ENCODE measurements at places on chromosomes 4 and X.

- DNase-seq, result no peak
These were observed 211.8 kb downstream of the SLC7A11 start for GRCh38 chr4:138030375-138030774.

GRCh38 chr4:150001815-150002214 is 76.4 kb upstream of the DCLK2 start:
- DNase-seq, result no peak

- no peak for DNase-seq
These were observed 30.4 kb downstream of the STOX2 start for GRCh38 chr4:183935355-183936005.

DNA sequence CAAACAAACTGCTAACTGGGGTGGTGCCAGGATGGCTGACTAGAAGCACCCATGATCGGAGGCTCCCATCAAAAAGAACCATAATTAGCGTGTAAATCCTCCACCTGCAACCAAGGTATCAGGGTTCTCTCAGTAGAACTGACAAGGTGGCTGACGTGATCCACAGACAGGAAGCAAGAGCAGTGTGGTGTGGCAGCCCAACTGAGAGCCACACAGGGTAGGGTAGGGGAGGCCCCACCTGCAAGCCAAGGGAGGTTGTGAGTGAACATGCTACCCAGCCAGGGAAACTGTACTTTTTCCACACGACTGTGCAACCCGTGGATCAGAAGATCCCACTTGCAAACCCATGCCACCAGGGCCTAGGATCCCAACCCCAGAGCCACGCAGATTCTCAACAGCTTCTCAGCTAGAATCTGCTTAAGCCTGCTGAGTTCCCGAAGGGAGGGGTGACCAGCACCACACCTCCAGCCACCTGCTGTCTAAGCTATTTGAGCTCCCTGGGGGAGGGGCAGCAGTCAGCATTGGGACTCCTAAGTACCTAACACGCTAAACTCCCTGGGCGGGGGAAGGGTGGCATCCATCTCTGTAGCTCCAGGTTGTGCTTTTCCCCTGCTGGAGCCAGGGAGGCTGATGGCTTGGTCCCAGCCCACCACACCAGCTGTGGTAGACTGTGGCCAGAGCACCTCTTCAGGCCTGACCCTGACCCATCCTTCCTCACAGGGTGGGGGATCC is 425.1 kb downstream of the GPM6A start:
- DNase-seq, result no peak

GRCh38 chr4:153543351-153543750 is 77.2 kb downstream of the TMEM131L start:
- no peak for DNase-seq

DNA sequence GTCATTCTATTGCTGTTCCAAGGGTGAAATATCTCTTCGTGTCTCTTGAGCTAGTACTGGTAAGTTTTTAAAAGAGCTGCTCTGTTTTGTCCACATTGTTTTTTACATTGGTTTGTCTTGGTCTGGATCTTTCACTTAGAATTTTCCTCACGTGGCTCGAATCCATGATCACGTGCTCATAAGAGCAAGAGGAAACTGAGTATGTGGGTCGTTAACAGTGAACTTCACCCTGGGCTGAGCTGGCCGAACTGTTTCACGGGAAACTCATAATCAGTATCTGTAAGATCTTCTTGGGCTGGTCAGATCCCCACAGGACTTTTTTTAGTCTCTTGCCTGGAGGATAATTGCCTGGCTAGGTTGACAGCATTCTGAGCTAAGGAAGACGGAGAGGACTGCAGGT is 77.8 kb upstream of the HELT start:
- no peak for DNase-seq

GRCh38 chr4:158681629-158682028 is 9.5 kb downstream of the ETFDH start:
- DNase-seq, result no peak

DNA sequence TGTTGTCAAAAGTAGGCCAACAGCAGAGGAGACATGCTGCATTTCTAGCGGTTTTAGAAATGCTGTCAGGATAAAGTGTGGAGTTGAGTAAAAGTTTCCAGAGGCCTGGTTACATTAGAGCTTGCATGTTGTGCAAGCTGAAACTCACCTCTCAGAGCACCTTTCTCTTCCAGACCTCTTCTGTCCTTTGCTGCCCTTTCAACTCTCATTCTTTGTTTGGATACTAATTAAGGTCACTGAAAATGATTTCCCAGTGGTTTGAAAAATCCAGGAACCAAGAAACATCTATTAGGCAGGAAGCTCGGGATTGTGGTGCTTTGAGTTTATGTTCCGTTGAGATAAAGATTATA is 426.6 kb downstream of the MAPK10 start:
- DNase-seq, result no peak

GRCh38 chrX:146396409-146396808 is 413.2 kb upstream of the CXorf51B start:
- no peak for DNase-seq

- no peak for DNase-seq
These were observed 11.3 kb downstream of the MAGEA1 start for GRCh38 chrX:153190381-153190780.

DNA sequence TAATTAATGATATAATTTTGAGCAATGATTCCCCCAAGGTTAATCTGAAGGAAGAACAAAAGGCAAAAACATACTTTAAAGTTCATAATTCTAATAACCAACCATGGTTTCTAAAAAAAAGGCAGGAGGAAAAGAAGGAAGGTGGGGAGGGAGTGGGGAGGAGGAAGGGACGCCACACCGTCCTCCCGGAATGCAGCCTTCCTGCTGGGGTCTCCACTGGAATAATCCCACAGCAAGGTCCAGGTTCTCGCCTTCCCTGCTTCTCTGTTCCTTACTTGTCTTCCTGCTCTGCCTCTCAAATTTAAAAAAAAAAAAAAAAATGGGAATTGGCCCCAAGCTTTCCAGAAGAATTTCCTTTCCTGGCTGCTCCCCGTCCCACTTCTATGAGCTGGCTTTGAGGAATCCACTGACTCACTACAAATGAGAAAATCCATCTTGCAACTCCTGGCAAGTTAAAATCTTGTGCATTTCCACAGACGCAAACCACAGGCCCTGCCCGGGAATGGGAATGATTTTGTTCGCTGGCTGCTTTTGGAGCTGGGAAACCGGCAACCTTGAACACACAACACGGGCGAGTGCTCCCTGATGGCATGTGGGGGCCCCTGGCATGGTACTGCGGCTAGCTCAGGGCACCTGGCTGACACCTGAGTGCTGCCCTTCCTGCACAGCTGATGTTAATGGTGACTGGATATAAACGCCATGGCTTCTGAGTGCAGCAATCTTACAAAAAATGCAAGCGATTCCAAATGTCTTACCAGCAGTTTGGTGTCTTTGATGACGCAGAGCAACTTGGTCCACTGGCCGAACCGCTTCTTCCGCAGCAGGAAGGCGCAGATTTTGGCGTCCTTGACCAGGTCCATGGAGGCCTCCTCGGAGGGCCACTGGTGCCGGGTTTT is 97.0 kb downstream of the AFAP1 start:
- no peak for DNase-seq

DNA sequence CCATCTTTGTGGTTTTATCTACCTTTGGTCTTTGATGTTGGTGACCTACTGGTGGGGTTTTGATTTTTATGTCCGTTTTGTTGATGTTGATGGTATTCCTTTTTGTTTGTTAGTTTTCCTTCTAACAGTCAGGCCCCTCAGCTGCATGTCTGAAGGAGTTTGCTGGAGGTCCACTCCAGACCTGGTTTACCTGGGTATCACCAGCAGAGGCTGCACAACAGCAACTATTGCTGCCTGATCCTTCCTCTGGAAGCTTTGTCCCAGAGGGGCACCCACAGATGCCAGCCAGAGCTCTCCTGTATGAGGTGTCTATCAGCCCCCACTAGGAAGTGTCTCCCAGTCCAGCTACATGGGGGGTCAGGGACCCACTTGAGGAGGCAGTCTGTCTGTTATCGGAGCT is 199.3 kb upstream of the WDFY3 start:
- no peak for DNase-seq

GRCh38 chrX:149363965-149364364 is 141.1 kb downstream of the IDS start:
- DNase-seq, result no peak

DNA sequence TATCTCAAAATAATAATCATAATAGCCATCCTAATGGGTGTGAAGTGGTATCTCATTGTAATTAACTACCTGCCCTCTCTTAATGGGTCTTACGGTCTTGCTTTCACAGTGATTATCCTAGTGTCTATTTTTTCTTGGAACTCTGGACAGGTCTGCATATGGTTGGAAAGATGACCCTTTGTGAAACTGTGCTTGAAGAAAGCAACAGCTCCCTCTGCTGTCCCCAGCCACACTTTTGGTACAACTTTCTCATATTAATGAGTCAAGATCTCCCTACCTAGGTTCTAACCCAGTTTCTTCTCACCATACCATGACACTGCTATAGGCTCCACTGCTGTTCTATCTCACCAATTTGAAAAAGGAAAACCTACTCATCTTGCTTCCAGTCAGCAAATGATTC is 2.4 kb downstream of the TFDP3 start:
- DNase-seq, result no peak

GRCh38 chr4:68324519-68325262 is 25.2 kb downstream of the YTHDC1 start:
- no peak for DNase-seq

GRCh38 chrX:5829060-5829459 is 399.6 kb downstream of the NLGN4X start:
- no peak for DNase-seq

DNA sequence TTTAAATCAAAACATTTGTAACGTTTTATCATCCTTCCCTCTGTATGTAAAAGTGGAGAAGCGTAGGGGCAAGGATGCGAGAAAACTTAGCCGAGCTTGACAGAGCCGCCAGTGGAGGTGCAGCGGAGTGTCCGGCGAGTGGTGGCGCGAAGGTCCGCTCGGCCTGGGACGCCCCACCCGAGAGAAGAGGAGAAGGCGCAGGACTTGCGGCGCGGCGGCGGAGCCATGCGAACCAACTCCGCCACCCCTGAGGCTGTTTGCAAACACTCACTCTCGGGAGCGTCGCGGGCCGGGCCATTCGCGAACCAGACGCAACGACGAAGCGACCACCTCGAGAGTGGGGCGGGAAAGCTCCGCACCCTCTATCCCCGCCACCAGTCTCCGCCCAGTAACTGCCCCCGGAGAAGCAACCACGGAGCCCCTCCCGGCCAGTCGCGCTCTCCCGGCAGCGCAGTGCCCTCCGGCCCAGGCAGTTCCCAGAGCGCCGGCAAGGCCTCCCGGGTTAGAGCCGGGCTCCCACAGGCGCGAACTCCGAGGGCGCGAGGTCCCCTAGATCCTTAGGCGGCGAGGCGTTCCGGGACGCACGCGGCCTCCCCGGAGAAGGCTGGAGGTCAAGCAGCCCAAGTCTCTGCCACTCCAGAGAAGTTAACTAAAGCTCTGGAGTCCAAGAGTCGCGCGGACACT is 2.3 kb upstream of the MAB21L2 start:
- DNase-seq, result no peak

DNA sequence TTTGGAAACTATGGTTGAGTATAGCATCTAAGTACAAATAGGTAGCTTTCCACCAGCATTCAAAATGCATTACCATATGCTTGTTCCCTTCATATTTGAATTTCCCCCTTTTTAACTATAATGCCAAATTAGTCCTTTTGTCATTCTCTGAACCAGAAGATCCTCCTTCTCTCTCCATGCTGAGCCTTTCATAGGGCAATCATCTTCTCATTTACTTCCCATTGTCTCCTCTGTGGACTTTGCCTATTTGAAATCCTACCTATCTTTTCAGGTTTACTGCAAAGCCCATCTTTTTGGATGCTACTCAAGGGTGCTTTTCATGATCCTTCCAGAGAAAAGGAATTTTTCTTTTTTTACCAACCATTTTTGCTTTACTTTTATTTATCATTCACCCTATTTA is 54.7 kb downstream of the DKK2 start:
- DNase-seq, result no peak

- DNase-seq, result peak; percentile 64
These were observed 4.3 kb upstream of the SHROOM3 start for GRCh38 chr4:76430519-76431388.

DNA sequence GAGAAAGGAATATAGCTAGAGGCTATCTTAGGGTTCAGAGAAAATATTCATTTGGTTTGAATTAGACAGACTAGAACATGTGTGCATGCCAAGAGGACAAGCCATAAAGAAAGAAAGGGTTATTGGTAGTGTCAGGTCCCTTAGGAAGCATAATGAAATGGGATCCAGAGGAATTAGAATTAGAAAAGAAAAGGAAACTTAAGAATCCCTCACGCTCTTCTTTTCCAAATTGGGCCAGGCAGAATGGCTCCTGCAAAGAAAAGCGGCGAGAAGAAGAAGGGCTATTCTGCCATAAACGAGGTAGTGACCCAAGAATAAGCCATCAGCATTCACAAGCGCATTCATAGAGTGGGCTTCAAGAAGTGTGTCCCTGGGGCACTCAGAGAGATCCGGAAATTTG is 4.9 kb upstream of the ABCG2 start:
- no peak for DNase-seq

GRCh38 chr4:47187608-47188007 is 156.2 kb downstream of the GABRB1 start:
- DNase-seq, result no peak

DNA sequence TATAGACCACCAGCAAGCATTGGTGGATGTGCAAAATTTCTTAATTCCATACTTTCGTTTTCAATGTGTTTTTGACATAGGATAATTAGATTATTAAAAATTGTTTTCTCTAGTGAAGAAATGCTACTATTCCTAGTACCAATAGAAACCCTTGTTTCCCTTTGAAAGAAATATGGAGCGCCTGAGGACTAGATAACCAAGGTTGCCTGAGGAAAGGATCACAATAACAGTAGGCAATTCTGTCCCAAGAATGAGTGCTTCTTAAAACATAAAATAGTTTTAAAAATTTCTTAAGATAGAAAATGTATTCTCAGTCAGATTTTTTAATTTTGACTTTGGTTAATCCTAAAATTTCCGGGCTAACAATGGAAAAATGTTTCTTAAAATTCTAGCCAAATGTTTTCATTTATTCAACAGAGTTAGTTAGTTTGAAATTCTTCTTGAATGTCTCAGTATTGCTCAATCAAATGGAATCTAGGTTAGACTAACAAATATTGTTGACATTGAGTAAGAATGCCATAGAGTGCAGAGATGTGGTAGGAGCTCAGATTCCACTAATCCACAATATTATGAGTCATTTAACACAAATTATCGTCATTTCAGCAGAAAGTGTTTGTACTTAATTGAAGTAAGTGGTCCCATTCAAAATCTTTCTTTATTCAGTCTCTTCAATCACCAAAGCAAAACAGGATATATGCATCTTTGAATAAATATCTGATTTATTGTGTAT is 666.0 kb downstream of the GRID2 start:
- no peak for DNase-seq

DNA sequence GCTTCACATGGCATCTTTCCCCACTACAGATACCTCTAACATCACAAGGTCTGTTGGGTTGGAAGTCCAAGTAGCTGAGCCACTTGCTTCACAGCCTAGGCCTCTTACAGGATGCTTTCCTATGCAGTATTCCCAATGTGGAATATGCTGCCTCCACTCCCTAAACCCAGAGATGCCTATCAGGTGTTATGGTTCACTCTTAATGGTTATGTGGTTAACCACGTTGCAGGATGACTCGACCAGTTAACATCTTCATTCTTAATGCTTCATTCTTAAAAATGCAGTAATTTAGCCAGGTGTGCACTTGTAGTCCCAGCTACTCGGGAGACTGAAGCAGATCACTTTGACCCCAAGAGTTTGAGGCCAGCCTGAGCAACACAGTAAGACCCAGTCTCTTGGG is 24.2 kb downstream of the HAUS3 start:
- no peak for DNase-seq

- DNase-seq, result no peak
These were observed 205.3 kb upstream of the GEMIN8 start for GRCh38 chrX:14235004-14235403.

GRCh38 chrX:71466979-71467523 is 65.9 kb upstream of the OGT start:
- no peak for DNase-seq

Measured in natural killer cell (primary cell).